ENCODE measurements at places on chromosomes 4 and X.
A peak's percentile ranks its signal among the peaks of the same experiment; 100 is the strongest.

- DNase-seq = no peak
Measured at GRCh38 chrX:38799995-38800580, 1.2 kb upstream of the MID1IP1 start.

- DNase-seq = peak; percentile 59
Measured at GRCh38 chr4:123554801-123555232, 158.2 kb downstream of the SPRY1 start.

GRCh38 chr4:164188236-164188635, 565.7 kb upstream of the SMIM31 start:
- DNase-seq = no peak

GRCh38 chr4:80171251-80171650, 26.1 kb upstream of the PRDM8 start:
- DNase-seq = no peak

- DNase-seq = no peak
Measured at GRCh38 chr4:12692815-12693214, 791.3 kb downstream of the RAB28 start.

DNA sequence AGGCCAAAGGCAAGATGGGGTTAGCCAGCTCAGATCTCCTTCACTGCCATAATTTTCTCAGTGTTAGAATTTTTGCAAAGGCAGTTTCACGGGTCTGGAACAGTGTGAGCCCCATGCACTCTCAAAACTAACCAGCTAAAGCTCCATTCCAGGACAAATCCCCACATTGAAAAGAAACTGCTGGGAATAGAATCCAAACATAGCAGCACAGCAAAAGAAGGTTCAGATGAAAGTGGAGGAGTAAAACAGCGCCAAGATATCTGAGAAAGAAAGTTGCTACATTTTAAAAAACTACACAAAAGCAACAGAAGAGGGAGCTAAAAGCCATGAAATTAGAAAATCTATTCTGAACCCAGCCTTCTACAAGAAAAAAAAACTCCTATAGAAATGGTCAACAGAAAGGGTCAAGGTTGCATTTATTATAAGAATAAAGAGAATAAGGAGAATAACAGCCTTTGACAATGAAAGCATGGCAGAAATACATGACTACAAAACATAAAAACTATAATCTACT, 39.6 kb upstream of the SLC7A3 start:
- DNase-seq = no peak

DNA sequence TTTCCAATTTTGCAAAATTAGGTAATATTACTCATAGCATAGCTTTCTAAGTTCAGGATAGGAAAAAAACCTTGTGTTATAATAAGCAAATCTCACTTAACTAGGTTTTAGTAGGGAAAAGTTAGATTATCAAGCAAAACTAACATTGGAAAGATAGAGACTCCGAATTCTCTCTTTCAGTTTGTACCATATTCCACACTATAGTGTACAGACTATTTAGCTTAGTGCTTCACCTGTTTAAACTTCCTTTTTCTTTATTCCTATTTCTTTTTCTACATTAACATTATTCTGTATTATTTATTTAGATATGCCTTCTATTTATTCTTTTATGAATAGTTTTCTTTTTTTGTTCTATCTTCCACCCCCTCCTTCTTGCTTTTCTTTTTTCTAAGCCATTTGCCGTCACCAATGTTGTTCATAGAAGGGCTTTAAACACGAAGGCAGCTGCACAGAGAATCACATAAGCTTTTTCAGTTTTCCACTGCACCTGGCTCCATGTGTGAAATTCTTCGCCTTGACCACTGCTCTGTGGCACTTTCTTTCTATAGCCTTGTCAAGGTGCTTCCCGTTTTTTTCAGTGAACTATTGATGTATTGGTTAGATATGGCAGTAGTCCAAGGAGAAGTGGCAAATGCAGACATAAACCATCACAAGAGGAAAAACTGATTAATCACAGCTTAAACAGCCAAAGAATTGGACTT, 8.5 kb downstream of the PCDH10 start:
- no peak for DNase-seq

Measured in femur (tissue), 1 donor.